Iris pigment epithelial cell (primary cell): ENCODE measurements at places on chromosomes 4 and X.

GRCh38 chr4:107366900-107367299, 330.8 kb upstream of the DKK2 start:
- DNase-seq = no peak

GRCh38 chrX:30307466-30307865, 1.7 kb downstream of the NR0B1 start:
- no peak for DNase-seq

DNA sequence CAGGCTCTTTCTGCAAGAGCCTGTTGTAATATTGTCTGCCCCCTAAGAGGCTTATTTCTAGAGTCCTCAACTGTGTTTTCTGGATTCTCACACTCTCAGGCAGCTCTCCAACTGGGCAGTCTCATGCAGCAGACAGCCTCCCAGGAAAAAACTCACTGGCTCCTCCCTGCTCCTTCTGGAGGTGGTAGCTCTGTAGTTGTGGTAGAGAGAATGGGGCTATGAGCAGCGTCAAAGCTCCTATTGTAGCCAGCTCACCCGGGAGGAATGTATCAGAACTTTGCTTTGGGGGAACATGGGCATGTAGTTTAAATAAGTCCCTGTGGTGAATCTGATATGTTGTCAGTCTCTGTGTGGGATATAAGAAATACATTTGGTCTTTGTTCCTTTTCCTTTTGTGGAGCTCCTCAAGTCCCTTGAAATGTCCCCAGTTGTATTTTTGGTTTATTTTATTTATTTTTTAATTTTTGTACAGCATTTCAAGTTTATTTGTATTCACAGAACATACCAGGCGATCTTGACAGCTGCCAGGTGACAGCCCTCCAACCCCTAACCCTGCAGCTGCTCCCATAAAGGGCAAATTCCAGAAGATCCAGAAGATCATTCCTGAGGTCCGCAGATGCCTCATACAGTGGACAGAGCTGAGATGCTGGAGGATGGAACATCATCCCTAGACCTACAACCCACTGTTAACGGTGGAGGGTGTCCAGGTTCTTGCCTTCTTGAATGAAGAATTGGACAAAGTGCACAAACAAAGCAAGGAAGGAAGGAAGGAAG, 45.7 kb downstream of the TRIM61 start:
- no peak for DNase-seq

DNA sequence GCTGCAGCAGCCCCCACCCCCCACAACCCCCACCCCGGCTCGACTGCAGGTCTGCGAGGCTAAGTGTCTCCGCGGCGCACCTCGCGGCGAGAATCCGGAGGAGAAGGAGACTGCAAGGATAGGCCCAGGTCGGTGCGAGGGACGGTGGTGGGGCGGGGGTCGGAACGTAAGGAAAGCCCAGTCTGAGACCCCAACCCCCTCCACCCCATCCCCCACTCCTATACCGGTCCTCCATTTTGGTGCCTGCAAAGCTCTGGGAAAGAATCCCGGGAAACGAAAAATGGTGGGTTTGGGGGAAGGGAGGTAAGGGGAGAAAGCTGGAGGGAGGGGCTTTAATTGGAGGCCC, 614 bp downstream of the BEX3 start:
- DNase-seq = no peak

GRCh38 chr4:168874083-168874482, 136.0 kb downstream of the CBR4 start:
- DNase-seq = no peak

DNA sequence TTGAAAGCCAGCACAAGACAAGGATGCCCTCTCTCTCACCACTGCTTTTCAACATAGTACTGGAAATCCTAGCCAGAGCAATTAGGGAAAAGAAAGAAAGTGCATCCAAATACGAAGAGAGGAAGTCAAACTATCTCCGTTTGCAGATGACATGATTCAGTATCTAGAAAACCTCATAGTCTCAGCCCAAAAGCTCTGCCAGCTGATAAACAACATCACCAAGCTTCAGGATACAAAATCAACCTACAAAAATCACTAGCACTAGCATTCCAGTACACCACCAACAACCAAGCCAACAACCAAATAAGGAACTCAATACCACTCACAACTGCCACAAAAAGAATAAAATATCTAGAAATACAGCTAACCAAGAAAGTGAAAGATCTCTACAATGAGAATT, 38.6 kb downstream of the COX7B2 start:
- no peak for DNase-seq
